Occipital lobe (tissue), 3 donors: ENCODE measurements at places on chromosomes 12 and 14. TPM values are rescaled to one million over a fixed set of nuclear protein-coding genes. Genes with fewer than 3 reads are reported as not detected.

Gene ABCC9
- 21.2 TPM for total RNA-seq

Gene OR4K1
- not detected for total RNA-seq

Gene CLEC1B
- not detected for total RNA-seq

Gene CELA1
- total RNA-seq: not detected

Gene AREL1
- total RNA-seq: 53.2 TPM

Gene GPR162
- total RNA-seq: 61.3 TPM

Gene VPS29
- 108 TPM for total RNA-seq

Gene LRFN5
- 93.0 TPM for total RNA-seq

Gene IFNG
- total RNA-seq: not detected

DNA sequence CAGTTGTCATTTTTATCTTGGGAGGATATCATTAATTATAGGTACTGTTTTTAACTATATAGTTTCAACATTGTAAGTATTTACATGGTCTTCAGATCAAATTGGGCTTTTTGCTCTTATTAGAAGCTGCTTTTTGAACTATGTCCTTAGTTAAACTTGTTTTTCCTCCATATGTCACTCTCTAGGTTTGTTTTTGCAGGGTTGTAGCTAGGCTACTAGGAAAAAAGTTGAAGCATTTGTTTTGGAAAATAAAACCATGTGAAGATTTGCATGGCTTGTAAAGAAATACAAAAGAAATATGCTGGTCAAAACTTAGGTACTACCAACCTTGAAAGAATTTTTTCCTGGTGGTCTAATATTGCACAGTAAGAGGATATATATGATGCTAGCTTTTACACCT lies 3.4 kb downstream of the ARID2 start:
- DNase-seq: no peak

GRCh38 chr12:95967301-95967700 lies 24.2 kb downstream of the AMDHD1 start:
- DNase-seq: no peak

GRCh38 chr14:95703805-95704204 lies 10.1 kb downstream of the TCL1A start:
- no peak for DNase-seq

DNA sequence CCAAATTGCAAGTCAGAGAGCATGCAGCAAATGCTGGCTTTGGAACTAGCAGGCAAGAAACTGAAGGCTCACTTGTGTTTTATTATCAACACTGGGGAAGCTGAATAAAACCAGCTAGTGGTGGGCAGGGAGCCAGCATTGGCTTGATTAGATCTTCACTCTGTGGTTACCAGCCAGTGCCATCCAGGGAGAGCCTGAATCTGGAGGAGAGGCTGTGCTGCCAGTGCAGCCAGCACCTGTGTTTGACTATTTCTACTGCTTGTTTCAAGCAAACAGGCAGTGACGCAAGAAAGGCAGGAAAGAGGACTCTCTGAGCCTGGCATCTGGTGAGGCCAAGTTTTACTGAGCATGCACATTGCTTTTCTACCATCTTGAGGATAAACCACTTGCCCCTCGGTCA lies 247.0 kb downstream of the PHLDA1 start:
- peak; percentile 25 for DNase-seq

GRCh38 chr12:102652645-102653313 lies 172.4 kb upstream of the IGF1 start:
- DNase-seq: no peak

GRCh38 chr12:2032506-2032905 lies 20.3 kb upstream of the CACNA1C start:
- no peak for DNase-seq

DNA sequence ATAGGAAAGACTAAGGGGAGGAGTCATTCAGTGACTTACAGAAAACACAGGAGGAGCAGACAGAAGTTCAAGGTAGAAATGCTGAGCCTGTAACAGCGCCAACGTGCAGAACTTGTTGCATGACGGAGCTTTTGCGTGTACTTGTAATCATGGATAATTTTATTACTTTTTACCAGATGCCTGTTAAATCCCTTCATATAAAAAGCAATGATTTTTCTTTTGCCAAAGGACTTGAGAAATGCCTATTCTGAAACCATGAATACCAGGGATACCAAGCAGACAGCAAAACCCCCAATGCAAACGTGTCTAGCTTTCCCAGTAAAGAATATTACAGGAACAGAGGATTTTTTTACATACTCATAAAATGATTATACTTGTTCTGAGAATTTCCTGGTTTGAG lies 163.6 kb upstream of the GSC start:
- DNase-seq: no peak

GRCh38 chr14:91126761-91127160 lies 12.9 kb downstream of the DGLUCY start:
- DNase-seq: no peak

DNA sequence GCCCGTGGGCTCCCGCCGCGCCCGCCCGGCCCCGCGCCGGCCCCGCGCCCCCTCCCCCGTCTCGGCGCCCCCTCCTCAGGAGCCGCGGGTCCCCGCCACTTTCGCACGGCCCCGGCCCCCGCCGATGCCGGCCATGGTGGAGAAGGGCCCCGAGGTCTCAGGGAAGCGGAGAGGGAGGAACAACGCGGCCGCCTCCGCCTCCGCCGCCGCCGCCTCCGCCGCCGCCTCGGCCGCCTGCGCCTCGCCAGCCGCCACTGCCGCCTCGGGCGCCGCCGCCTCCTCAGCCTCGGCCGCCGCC lies 263 bp downstream of the RCOR1 start:
- DNase-seq: no peak

- no peak for DNase-seq
Measured at GRCh38 chr12:111441107-111441928, 35.6 kb downstream of the SH2B3 start.

DNA sequence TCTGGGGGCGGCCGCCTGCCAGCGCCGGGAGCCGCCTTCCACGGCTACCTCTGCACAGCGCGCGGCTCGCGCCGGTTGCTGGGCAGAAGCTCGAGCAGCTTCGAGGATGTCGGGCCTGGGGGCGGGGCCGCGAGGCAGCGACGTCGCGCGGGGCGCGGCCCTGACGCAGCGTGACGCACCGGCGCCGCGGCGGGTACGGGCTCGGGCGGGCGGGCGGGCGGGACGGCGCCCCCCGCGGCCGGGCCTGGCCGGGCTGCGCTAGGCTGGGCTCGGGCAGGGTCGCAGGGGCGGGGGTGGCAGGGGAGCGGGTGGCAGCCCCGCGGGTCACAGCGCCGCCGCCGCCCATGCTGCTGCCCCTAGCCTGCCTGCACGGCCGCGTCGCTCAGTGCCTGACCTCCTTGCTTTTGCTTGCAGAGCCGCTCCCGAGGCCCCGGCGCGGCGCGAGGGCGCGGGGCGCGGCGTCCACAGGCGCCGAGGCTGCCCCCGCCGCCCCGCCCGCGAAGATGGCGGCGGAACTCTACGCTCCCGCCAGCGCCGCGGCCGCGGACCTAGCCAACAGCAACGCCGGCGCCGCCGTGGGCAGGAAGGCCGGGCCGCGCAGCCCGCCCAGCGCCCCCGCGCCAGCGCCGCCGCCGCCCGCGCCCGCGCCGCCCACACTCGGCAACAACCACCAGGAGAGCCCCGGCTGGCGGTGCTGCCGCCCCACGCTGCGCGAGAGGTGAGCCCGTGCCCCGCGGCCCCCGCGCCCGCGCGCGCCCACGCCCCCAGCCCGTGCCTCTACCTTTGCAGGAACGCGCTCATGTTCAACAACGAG lies at the start of gene BTBD6:
Gene BTBD6 (plus strand): TSS at position 166 of the 814 bp plus-strand sequence. CDS start 179 bp downstream, at position 345.
- DNase-seq: peak; percentile 68

GRCh38 chr12:176321-177181 lies 37.4 kb downstream of the SLC6A12 start:
- DNase-seq: no peak

GRCh38 chr14:59816941-59817340 lies 53.6 kb downstream of the RTN1 start:
- DNase-seq: no peak

GRCh38 chr12:71649401-71649800 lies 14.2 kb downstream of the ZFC3H1 start:
- DNase-seq: no peak

GRCh38 chr12:115233891-115234543 lies 550.0 kb upstream of the TBX3 start:
- DNase-seq: no peak

GRCh38 chr14:33956640-33957039 lies 5.8 kb upstream of the EGLN3 start:
- DNase-seq: no peak

DNA sequence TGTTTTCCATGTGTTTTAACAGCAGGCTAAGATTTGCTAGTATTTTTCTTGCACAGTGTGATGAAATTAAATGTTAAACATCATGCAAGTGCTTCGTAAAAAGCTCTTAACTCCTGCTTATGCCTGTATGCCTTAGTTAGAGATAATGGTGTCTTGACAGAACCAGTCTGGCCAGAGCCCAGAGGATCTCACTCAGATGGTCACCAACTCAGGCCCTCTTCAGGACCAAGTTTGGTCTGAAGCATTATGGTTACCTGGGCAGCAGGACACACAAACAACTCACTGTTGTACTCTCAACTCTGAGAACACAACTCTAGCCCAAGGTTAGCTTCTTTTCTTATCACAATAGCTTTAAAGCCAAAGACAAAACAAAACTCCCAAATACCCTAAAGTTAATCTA lies 115.4 kb downstream of the KIF21A start:
- no peak for DNase-seq

GRCh38 chr12:57521525-57522010 lies 1.1 kb upstream of the MBD6 start:
- DNase-seq: peak; percentile 17

DNA sequence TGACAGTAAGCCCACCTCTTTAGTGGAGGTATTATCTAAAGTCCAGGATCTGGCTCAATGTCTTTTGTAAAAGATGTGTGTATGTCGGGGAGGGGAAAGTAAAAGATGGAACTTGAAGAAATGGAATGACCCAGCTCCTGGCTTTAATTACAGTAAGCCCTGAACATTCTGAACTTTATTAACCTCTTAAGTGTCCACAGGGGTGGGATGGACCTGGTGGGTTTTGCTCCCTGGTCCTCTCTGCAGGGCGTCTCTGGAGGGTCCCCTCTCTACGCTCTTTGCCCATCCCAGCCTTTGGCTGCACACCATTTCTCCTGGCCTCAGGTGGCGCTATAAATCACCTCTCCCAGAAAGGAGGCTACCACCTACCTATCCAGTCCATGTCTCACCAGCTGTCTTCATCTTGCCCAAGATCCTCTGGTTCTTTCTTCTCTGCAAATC lies 3.7 kb upstream of the CISTR start:
- DNase-seq: no peak

- DNase-seq: peak; percentile 29
Measured at GRCh38 chr14:71932229-71932981, at the start of gene RGS6. Gene RGS6, plus strand, starts transcription at chr14:71932429.

DNA sequence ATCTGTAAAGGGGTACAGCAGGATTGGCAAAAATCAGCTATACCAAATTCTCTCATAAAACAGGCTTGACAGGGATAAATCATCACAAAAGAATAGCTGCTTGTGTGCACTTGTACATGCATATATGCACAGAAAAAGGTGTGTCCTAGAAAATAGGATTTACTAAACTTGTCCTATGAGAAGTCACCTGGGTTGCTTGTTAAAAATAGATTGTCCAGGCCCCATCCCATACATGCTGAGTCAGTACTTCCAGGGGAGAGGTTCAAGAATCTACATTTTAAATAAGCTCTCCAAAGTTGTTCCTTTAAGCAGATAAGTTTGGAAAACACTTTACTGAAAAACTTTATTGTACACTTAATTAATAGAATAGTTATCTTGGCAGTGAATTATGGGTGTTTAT lies 123.1 kb downstream of the ANO6 start:
- no peak for DNase-seq

- no peak for DNase-seq
Measured at GRCh38 chr12:46832130-46832704, 6.4 kb upstream of the SLC38A4 start.

GRCh38 chr14:95660651-95661515 lies 25.3 kb upstream of the TCL1B start:
- DNase-seq: no peak

DNA sequence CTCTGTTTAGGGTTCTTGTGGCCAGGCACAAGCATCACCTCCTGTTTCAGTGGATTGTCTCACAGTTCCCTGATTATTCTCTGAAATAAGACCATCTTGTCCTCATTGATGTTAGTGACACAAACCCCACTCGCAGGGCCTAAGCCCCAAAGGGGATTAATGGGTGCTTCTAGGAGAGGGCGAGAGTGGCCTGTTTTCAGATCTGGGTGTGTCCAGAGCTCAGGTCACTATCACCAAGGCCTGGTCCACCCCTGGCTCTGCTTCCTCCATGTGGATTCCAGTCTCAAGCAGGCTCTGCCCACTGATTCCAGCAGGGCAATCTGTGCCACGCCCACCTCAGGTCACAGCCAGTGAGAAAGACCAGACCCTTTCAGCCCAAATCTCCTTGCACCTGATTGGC lies 361.9 kb downstream of the ADGRD1 start:
- no peak for DNase-seq

DNA sequence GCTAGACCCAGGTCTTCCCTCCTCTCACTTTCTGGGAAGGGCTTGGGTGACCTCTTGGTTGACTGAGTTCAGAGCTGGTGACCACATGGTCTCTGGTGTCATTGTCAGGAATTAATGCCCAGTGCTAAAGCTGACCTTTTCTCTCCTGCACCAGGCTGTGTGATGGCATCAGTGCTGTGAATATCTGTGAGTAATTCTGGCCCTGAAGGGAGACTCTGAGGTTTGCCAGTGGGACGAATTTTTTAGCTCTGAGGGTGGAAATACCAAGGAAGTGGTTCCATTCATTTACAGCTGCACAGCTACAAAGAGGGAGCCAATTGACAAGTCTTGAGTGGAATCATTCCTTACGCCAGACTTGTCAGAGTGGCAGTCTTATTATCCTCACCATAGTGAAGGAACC lies 6.2 kb upstream of the KRT86 start:
- DNase-seq: no peak

GRCh38 chr12:52644078-52644415 lies 8.0 kb downstream of the KRT2 start:
- no peak for DNase-seq

DNA sequence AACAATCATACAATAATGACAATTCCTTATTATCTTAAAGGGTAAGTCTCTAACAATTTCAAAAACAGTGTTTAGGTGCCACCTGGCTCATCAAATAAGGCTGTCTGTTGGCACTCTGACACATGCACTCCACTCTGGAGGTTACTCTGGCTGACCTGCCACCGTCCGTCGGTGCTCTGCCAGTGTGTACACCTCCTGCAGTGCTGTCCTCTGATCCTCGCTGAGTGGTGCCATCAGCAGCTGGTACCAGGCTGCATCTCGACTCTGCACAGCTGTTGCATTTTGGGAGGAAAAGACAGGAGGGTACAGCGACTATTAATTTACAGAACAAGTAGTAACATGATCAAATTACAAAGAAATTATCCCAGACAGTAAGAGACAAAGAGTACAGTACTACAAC lies 63.9 kb downstream of the IPO8 start:
- no peak for DNase-seq

GRCh38 chr14:76924371-76925096 lies 98.3 kb downstream of the LRRC74A start:
- DNase-seq: peak; percentile 67

- DNase-seq: no peak
Measured at GRCh38 chr14:99378782-99379214, 101.9 kb downstream of the SETD3 start.

- no peak for DNase-seq
Measured at GRCh38 chr14:22252686-22253085, 336.3 kb downstream of the DAD1 start.
